ENCODE measurements at places on chromosomes 2 and 18.

- DNase-seq = no peak
Measured at GRCh38 chr2:28606986-28607441, 111.2 kb downstream of the PLB1 start.

- no peak for DNase-seq
Measured at GRCh38 chr2:215615067-215615802, 179.4 kb upstream of the FN1 start.

- no peak for DNase-seq
Measured at GRCh38 chr2:150028322-150028721, 440.7 kb upstream of the MMADHC start.

DNA sequence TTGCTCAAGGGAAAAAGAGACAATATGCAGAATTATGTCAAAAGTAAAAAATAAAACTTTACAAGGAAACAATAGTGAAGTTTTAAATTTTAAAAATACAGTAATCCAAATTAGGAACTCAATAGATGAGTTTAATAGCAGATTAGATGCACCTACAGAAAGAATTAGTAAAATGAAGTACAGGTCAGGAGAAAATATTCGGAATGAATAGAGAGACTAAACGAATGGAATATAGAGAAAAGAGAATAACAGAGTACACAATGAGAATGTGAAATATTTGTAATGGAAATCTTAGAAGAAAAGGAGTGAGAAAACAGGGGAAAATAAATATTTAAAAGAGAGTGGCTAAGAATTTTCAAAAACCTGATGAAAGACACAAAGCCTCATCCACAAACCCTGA lies 275.7 kb upstream of the MMADHC start:
- no peak for DNase-seq

DNA sequence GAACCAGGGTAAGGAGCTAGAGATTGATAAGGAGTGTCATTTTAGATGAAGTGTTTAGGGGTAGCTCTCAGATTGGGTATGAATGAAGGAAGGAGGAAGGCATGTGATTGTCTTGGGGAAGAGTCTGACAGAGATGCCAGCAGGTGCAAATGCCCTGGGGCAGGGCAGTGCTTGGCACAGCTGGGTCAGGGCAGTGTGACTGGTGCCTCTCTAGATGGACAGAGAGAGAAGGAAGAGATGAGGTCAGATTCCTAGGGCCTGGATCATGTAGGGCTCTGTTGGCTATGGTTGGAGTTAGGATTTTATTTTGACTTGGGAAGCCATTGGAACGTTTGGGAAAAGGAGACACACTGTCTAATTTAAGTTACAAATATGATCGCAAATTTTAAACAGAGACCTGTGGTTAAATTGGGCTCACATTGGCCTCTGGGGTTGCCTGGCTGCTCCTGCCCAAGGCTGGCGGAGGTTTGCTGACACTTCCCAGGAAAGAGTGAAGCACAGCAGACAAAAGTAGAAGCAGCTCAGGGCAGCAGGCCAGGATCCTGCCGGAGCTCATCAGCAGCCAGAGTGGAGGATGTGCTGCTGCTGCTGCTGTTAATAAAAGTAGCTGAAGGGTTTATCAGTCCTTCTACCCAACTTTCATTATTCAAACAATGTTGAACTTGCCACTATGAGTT lies 32.7 kb upstream of the FHL2 start:
- no peak for DNase-seq

DNA sequence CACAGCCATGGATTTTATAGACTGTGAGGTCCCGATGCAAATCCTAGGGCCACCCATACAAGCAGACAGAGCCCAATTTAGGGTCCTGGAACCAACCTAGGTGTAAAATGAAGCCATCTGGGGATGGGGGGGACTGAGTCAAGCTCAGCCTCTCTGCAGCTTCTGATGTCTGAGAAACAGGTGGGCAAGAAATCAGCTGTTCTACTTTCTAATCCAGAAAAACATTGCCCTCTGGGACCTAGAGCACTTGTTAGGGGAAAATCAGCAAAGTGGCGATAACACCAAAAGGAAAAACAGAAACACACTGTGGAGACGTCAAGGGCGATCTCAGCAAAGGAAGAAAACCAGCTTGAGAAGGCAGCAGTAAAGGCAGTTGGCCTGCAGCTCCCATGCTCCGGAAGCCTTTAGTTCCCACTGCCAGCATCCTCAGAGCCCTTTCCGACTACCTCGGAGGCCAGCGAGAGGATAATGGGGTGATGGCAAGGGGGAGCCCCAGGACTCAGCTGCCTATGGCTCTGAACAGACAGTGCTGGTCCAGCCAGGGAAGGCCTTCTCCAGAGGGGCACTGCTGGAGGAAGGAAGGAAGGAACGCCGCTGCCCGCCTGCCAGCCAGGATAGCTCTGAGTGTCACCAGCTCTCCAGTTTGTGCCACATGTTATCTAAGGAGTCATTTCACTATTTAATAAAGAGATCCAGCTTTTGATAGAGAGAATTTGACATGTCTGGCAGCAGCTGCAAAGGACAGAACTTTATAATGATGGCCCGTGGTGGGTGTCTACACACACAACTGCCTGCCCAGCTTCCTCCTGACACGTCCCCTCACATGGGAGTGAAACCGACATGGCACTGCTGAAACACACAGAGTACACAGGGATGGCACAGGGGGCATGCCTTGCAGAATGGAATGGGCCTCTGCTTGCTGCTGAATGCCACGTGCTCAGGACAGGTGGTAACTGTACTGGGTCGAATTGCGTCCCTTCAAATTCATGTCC lies 37.7 kb downstream of the HS1BP3 start:
- no peak for DNase-seq

DNA sequence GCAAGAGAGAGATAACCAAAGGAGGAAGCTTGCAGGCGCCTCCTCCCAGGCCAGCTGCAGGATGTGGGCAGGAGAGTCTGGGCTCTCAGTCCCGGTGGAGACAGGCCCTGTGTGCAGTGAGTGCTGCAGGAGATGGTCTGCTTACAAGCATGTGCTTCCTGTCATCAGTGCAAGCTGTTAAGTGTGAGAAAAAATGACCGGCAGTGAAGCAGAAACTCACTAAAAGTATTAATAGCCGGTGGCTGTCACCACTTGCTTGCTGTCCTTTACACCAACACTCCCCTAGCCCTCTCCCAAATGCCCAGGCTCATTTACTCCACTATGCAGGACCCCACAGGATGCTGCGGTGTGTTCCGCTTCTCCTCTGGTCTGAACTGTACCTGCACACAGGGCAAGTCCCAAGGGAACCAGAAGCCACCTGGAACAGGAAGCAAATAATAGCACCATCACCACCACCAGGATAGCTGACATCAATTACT lies 435.6 kb upstream of the HS6ST1 start:
- no peak for DNase-seq

GRCh38 chr2:192645811-192646598 lies 451.3 kb upstream of the TMEFF2 start:
- DNase-seq = no peak

DNA sequence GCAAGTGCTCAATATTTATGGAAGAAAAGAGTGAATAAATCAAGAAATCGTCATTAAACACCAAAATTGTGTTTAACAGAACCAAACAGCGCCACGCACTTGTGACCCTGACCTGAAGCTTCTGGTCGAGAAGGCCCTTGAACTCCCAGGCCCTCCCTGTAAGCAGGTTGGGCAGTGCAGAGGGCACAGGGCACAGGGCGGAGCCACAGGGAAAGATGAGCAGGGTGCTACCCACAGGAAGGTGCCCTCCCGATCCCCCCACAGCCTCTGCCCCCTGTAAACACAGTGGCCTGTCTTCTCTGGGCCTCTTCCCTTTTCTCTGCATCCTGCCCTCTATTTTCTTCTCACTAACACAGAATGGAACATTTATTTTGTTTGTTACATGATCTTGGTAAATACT lies 16.9 kb upstream of the TUBB6 start:
- DNase-seq = no peak

DNA sequence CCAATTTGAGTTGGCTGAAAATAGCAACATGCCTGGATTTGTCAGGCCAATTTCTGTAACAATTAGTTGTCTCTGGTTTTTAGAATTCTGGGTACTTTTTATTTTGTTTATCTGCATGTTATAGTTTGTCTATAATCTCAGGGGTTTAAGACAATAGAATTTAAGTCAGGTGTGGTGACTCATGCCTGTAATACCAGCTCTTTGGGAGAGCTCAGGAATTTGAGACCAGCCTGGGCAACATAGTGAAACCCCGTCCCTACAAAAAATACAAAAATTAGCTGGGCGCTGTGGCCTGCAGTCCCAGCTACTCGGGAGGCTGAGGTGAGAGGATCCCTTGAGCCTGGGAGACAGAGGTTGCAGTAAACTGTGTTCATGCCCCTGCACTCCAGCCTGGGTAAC lies 114.4 kb upstream of the GLS start:
- DNase-seq = no peak

- no peak for DNase-seq
Measured at GRCh38 chr2:25338401-25338800, 3.3 kb downstream of the DNMT3A start.

GRCh38 chr2:131493199-131493968 lies 1.2 kb upstream of the MZT2A start:
- DNase-seq = no peak

GRCh38 chr2:64859312-64860212 lies 129.6 kb upstream of the SLC1A4 start:
- peak; percentile 92 for DNase-seq

- DNase-seq = no peak
Measured at GRCh38 chr2:128311755-128312341, 6.8 kb downstream of the HS6ST1 start.

DNA sequence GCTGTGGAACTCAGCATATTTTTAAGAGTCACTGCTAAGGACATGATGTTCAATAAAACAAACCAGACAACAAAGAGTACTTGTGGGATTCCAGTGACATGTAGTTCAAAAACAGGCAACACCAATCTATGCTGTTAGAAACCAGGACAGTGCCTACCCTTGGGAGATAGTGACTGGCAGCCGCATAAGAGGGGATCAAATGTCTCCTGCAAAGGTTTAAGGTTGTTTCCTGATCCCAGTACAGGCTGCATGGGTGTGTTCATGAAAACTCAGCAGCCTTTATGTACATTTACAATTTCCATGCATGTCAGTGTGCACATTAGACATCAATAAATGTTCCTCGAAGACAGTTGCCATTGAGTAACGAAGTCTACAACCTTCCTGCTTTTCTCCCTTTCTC lies 183.8 kb downstream of the PID1 start:
- DNase-seq = no peak

DNA sequence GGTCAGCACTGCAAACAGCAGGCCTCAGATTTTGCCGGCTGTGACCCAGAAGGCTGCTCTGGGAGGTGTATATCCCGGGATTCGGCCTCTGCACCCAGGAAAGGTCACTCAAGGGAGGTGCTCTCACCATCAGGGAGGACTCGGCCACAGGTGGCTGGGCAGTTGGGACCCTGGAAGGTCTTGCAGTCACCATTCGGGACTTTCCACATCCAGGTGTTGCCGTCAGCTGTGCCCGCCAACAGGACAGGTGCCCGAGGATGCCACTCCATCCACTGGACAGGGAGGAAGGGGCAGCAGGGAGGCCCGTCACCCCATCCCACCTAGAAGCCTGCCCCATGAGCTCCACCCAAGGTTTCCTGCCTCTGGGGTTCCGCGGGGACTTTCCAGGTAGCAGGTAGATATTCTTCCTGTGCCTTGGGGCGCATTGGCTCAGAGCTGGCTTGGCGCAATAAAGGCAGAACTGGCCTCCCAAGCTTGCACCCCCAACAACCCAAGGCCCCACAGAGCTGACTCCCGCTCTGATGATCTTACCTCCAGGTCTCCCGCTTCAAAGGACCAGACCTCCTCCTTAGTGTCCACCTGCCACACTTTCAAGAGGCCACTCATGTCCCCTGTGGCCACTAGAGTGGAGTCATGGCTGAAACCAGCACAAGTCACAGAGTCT lies 3.5 kb downstream of the AAMP start:
- no peak for DNase-seq

GRCh38 chr2:223155956-223156355 lies 104.0 kb downstream of the KCNE4 start:
- no peak for DNase-seq

DNA sequence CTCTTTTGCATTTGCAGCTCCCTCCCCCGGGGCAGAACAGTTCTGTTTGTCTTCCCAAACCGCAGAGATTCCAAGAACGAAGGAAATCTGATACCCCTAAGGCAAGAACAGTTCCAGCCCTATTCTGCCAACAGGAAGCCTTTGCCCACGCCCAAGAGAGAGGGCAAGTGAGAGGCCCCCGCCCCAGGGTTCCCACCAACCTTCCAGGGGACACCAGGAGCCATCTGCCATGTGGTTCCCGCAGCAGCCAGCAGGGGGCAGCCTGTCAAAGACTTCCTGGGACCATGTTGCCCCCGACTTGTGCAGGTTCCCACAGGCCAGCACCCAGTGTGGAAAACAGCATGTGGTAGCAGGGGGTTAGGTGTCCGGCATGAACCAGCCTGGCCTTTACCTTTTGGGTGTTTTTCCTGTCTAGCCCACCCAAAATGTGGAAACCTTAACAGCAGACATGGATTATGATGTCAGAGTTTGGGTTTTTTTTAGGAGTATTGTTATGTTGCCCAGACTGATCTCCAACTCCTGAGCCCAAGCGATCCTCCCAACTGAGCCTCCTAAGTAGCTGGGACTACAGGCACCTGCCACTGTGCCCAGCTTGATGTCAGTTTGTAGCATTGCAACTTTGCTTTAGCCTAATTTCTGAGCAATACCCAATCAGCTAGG lies 21.7 kb upstream of the EFHD1 start:
- peak; percentile 53 for DNase-seq

- DNase-seq = no peak
Measured at GRCh38 chr2:20194097-20195015, 30.6 kb downstream of the SDC1 start.

DNA sequence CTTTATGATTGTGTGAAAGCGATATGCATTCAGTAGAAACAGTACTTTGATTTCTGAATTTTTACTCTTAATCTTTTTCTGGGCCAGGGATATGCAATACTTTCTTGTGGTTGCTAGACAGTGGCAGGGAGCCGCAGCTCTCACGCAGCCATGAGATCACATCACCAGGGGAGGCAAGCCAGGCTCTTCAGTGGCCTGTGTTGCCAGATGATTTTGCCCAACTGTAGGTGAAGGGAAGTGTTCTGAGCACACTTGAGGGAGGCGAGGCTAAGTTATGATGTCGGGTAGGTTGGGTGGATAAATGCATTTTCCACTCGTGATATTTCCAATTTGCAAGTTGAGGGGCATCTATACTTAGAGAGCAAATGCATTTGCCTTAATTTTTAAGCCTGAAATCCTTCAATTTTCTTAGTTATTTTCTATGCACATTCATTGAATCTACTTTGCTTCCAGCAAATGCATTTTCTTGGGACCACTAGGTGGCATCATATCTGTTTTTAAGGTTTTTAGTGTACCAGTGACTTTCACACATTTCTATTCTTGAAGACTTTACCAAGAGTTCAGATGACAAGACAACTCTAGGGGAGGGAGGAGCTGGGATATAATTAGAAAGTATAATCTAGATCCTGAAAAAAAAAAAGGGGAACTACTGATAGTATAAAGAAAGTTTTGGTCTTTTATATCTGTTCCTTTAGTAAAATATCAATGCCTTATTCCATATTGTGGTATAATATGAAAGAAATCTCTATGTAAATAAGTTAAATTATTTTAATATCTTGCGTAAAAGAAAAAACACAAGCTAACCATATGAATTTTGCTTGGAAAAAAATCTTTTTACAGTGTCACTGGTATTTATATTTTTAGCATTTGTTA lies 643.3 kb downstream of the SOCS6 start:
- no peak for DNase-seq

- DNase-seq = no peak
Measured at GRCh38 chr2:6947929-6948676, 30.9 kb downstream of the RNF144A start.

Measured in AG09319 (cell line).